ENCODE measurements at places on chromosomes 1 and 21.

GRCh38 chr1:160107512-160107911 is 8.0 kb upstream of the ATP1A2 start:
- DNase-seq = no peak

- DNase-seq = no peak
These were observed 41.7 kb upstream of the IFFO2 start for GRCh38 chr1:18998016-18998724.

DNA sequence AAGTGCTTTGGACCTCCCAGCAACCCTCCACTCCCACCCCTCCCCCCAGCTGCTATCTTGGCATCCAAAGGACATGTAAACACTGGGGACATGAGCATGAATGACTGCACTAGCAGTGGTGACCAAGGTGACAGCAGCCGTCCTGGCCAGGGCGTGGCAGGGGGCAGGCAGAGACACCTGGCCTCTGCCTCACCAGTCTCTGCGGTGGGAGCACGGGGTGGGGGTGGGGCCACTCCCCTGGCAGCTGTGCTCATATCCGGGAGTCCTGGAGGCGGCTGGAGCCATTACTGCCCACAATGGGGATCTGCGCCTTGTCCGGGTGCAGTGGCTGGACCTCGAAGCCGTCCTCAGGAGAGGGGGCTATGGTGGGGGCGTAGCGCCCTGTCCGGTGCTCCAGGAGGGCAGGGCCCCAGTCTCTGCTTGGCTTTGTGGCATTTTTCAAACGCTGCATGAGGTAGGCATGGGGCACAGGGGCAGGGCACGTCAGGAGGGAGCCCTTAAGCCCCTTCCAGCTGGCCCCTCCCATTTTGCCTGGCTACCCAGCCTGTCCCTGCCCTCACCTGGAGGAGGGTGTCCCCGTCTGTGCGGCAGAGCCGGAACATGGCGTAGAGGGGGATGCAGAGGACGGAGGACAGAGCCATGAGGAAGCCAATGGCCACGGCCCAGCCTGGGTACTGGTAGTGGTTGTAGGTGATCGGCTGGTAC is 6.0 kb downstream of the CCDC24 start:
- no peak for DNase-seq

DNA sequence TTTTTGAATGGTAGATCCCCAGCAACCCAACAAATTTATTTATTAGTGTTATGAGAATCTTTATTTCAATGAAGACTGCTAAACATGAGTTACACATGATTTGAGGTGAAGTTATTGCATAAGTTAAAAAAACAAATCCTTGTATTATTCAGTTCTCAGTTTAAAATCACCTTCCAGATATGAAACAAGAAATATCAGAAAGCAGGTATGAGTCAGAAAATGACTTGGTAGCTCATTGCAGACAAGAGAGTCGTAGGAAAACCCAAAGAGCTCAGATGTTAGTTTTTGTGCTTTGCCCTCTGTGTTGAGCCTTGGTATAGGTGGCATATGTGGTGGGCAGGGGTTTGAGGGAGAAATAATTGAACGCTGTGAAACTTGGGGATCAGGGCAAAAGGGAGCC is 339.4 kb downstream of the BRINP3 start:
- DNase-seq = no peak

GRCh38 chr1:99570486-99571089 is 75.3 kb upstream of the PALMD start:
- no peak for DNase-seq

DNA sequence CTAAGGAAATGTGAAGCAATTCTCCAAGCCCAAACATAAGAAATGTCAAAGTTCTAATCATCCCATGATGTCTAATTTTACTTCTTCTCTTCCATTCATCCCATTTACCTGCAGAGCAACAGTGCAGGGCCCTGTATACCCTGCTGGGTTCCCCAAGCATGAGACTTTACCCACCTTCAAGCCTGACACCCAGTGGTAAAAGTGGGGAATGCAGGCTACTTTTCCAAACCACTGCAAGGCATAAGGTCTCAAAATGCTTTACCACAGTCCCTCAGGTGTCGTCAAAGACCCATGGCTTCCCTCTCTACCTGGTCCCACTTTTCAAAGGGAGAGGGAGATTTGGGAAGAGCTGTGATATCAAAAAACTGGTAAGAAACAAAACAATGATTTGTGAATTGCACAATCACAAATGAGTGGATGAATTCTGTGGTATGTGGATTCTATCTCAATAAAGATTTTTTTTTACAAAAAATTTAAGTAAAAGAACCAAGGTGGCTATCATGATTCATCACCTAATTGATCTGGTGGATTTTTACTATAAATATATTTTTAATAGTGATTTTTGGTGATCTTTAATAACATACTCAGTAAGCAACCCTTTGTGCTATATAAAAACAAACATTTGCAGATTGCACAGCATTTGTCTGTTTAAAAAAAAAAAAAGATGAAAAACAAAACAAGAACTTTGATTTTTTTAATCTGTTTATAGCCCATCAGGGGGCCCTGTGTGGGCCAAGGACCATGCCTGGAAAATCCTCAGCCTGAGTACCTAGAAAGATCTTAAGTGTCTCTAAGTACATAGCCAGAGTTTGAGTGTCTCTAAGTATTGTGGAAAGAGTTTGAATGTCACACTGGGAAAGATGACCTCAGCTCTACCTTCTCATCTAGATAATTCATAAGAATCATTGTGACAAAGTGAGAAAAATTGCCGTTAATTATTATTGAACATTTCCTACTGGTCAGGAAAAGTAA is 73.1 kb upstream of the GJB5 start:
- DNase-seq = peak; percentile 58

DNA sequence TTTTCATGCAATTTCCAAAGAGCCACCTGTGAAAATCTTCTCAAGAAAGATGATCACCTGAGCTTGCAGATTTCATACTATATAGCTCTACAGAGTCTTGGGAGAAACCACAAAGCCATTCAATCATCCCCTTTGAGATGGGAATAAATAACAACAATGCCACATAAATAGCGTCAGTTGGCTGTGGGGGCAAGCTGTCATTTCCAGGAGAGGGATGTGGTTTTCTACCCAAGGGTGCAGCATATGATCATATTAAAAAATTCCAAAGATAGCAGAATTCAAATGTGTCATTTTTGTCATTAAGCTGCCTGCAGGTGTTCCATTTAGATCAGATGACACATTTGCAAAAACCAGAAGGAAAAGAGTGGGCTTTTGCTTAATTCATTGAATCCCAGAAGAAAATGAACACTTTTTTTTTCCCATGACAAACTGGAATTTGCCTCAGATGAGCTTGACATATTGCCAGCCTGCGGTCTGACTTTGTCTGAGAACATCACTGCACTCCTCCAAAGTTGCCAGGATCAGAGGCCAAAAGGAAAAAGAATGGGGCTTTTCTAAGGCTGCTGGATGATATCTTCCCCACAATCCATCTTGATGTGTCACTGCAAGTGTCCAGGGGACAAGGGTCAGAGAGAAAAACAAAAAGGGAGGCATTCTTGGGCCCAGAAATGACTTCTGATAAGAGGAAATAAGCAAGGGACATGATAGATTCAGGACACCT is 314.1 kb upstream of the USP25 start:
- peak; percentile 33 for DNase-seq

GRCh38 chr1:159756397-159756796 is 24.4 kb upstream of the DUSP23 start:
- DNase-seq = peak; percentile 78

- no peak for DNase-seq
These were observed 38.6 kb downstream of the TFF3 start for GRCh38 chr21:42276526-42277154.

GRCh38 chr1:39973503-39974135 is 18.7 kb downstream of the MFSD2A start:
- peak; percentile 86 for DNase-seq

DNA sequence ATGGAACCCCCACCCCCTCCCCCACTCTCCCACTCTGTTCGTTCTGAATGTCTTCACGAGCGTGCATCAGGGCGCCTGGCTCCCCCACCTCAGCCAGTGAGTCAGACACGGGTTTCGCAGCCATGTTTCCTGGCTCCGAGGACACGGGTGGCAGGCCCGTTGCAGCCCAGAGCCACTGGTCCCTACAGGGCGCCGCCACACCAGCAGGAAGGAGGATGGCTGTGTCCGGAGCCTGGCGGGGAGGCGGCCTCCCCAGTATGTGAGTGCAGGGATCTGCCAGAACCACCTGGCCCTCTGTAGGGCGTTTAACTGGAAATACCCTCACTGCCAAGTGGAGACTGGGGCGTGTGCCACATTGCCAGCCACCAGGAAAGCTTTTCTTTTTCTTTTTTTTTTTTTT is 18.5 kb downstream of the CSTB start:
- no peak for DNase-seq

DNA sequence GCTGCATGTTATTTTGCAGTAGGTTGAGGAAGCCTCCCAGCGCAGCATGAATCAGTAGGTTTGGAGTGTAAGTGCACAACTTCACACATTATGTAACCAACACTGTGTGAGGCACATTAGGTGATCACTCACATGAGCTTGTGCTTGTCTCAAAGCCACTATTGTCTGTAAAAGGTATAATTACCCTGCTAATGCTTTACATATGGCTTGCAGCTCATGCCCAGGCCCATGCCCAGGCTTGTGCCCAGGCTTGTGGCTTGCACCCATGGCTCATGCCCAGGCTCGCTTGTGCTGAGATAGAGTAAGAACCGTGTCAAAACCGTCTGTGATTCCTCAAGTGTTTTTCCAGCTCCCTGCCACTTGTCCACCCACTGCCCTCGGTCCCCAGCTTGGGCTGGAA is 596.3 kb downstream of the LTN1 start:
- DNase-seq = no peak

- no peak for DNase-seq
These were observed 36.3 kb downstream of the NRDC start for GRCh38 chr1:51842261-51842660.

- peak; percentile 60 for DNase-seq
These were observed 3.0 kb upstream of the AIM2 start for GRCh38 chr1:159079525-159079924.

- peak; percentile 66 for DNase-seq
These were observed 134.4 kb upstream of the PRDX6 start for GRCh38 chr1:173342736-173343135.

- DNase-seq = no peak
These were observed 44.6 kb downstream of the RASSF5 start for GRCh38 chr1:206551986-206552326.

DNA sequence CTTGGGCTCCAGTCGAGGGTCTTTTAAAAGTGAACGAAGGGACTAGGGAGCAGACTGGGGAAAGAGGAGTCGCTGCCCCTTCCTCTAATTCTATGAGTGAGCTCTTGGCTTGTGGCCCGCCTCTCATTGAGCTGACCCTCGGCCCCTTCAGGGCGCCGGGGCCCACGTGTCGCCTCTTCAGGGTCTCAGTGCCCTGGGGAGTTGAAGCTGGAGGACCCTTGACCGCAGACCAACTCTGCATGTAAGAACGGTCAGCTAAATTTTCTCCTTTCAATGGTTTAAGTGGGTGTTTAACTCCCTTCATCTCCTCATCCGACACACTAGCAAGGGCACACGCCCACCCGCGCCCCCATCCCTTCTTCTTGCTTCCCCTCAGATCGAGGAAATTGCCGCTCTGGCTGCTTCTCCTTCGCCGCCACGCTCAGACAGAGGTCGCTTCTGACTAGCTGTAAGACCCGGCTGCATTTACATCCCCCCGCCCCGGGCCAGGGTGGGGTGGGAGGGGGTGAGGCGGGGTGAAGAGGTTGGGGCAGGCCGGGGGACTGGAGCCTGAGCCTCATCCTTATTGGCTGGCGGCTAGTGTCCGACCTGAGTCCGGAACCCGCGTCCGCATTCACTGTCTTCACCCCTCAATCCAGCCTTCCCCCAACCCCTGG is 10.9 kb downstream of the NR5A2 start:
- no peak for DNase-seq

DNA sequence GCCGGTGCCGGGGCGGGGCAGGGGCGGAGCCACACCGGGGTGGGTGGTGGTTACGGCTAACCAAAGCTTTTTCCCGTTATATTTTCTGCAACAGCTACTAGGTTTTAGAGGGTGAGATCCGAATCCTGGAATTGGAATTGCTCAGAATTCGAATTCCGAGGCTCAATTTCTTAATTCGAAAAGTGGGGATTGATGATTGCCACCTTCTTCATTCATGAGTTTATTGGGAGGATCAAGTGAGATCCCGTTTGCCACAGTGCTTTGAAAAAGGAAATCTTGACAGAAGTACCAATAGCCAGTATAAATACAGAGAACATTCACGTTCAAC is 207 bp upstream of the SVBP start:
- no peak for DNase-seq

- no peak for DNase-seq
These were observed 20.4 kb upstream of the PDE9A start for GRCh38 chr21:42632771-42633690.

DNA sequence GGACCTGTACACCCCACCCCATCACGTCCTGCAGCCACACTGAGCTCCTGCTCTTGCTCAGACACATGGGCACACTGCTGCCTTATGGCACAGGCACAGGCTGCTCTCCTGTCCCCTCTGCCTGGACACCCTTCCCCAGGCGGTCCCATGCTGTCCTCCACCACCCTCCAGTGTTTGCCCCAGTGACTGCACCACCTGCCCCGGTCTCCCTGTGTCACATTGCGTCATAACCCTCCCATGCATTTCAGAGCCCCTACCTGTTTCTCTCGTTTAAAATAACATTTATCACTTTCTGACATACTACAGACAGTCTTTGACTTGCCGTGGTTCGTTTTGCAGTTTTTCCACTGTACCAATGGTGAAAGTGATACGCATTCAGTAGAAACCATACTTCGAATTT is 159.2 kb downstream of the CAMTA1 start:
- DNase-seq = no peak

DNA sequence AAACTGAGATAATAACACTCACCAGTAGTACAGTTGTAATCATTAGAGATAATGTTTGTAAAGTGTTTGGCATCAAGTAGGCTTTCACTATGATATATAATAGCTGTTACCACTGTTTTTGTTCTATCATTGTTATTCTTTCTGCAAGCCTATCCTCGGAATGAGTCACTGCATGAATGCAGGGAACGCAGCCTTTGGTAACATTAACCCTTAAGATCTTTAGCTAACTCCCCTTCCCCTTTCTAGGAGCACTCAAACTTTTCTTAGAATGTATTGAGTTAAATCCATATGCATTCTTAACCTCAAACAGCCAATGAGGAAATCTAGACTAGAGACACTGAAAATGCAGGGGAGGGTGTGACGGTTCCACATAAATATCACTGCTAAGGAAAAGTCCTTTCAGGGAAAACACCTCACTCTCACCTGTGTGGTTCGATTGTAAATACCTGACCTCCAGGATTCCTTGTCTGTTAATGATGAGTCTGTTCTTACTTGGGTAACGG is 467.3 kb downstream of the SETD4 start:
- no peak for DNase-seq

- no peak for DNase-seq
These were observed 280.8 kb downstream of the SPATA17 start for GRCh38 chr1:217911908-217912307.

- peak; percentile 26 for DNase-seq
These were observed 346.8 kb downstream of the KIF26B start for GRCh38 chr1:245501633-245502032.

GRCh38 chr1:210143465-210144062 is 89.0 kb upstream of the SERTAD4 start:
- peak; percentile 81 for DNase-seq

DNA sequence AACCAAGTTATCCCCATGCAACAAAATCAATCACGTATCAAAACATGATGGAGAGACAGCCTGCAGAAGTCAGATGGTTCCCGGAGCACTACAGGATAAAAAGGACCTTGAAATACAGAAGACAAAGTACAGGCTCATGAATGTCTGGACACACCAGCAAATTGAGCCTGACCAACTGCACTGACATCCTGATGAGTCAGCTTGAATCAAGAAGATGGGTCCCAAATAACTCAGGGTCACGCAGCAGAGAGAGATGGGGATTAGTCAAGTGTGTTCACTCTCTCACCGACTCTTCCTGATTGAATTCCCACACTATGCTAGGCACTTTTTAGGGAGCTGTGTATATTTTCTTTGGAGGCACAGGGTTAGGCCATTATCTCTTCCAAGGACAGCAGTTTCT is 71.1 kb upstream of the DIRAS3 start:
- DNase-seq = no peak

All from suppressor macrophage treated with lipopolysaccharide for 1 hour (primary cell).